ENCODE measurements at places on chromosomes 2 and 18. TPM values are rescaled to one million over a fixed set of nuclear protein-coding genes. Genes with fewer than 3 reads are reported as not detected.

DNA sequence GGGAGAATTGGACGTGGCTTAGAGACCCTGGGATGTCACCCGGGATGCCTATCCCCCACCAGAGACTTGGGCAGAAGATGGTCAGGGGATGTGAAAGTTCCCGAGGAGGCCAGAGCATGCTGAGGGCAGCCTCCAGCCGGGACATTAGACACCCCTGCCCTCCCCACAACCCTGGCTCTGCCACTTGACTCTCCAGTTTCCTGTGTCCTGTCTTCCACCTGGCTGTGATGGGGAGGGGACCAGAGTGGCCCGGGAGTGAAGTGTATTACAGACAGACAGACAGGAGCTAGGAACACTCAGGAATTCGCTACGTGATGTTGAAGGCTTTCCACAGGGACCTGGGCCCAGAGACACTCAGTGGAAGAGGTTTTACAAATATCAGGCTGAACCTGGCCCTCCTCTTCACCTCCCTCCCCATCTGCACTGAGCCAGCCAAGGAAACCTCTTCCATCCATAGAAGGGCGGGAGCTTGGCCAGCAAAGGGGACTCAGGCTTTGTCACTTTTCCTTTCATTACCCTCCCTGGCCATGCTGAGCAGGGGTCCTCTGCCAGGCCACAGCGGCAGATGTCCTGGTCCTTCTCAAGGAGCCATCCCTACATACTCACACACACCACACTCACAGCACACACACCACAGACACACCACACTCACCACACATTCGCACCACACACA is 60.7 kb downstream of the SDC1 start:
- no peak for ATAC-seq

GRCh38 chr2:172995323-172996244 is 80.1 kb upstream of the MAP3K20 start:
- ATAC-seq, result peak; percentile 20

DNA sequence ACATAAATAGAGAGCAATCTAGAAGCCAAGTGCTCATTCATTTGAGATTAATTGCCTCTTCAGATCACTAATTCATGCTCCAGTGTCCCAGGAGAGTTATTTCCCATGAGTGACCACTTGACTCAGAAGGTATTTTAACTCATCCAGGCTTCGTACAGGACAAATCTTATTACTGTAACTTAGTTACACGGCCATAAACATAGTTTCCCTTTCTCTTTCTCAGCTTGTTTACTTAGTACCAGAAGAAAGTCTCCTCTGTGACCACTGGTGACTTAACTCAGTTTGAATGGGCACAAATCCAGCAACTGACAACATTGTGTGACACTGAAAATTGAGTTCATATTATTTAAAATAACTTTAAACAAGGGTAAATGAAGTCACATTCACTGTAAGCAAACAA is 25.3 kb downstream of the MMADHC start:
- ATAC-seq, result peak; percentile 35

- ATAC-seq, result no peak
Measured at GRCh38 chr2:202726070-202726469, 91.3 kb downstream of the FAM117B start.

DNA sequence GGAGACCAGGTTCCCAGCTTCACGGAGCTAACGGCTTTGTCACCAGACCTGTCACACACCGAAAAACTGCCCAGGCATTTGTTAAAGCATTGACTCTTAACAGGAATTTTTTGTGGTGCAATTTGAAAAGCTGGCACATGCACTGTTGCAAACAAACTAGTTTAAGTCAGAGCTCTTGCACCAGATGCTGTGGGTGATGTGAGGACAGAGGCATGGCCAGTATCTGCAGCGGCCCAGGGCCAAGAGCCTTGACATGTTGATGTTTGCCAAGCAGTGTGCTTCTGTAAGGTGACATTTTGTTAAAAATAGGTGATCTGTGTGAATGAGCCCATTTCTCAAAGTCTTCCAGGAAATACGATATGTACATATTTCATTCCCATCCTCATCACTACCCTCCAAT is 142.5 kb downstream of the MTCL1 start:
- ATAC-seq, result no peak

DNA sequence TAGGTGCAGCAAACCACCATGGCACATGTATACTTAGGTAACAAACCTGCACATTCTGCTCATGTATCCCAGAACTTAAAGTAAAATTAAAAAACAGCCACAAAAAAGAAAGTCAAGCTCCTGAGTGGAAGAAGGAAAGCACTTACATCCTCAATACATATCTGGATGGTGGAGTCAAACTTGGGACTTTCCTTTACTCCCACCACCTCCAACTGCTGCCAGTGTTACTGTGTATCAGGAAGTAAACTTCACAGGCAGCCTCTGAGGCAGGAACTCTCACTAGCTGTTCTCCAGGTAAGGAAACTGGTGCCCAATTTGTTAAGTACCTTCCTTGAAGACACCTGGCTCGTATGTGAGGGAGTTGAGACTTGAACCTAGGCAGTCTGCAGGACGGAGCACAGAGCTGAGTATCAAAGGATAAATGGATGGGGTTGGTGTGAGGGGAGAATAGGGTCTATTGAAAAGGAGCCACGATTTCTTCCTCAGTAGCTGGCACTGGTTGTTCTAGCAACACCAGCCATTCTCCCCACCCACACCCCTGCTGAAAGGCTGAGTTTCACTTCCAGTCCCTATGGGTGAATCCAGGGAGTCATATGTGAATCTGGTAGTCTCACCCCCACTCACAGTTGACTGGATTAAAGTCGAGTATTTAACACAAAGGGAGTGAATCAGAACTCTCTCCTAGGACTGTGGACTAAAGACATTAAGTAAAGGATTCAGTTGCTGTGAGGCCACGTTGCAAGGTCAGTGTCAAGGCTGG is 50.0 kb upstream of the GPR39 start:
- no peak for ATAC-seq

DNA sequence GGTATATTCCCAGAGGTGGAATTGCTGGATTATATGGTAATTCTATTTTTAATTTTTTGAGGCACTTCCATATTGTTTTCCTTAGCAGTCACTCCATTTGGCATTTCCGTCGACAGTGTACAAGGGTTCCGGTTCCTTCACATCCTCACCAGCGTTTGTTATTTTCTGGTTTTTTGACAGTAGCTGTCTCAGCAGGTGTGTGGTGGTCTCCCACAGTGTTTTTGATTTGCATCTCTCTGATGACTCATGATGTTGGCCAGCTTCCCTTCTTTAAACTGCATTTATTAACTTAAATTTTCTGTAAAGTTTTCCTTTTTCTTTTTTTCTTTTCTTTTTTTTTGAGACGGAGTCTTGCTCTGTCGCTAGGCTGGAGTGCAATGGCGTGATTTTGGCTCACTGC is 19.7 kb downstream of the SH3BP4 start:
- ATAC-seq, result no peak

DNA sequence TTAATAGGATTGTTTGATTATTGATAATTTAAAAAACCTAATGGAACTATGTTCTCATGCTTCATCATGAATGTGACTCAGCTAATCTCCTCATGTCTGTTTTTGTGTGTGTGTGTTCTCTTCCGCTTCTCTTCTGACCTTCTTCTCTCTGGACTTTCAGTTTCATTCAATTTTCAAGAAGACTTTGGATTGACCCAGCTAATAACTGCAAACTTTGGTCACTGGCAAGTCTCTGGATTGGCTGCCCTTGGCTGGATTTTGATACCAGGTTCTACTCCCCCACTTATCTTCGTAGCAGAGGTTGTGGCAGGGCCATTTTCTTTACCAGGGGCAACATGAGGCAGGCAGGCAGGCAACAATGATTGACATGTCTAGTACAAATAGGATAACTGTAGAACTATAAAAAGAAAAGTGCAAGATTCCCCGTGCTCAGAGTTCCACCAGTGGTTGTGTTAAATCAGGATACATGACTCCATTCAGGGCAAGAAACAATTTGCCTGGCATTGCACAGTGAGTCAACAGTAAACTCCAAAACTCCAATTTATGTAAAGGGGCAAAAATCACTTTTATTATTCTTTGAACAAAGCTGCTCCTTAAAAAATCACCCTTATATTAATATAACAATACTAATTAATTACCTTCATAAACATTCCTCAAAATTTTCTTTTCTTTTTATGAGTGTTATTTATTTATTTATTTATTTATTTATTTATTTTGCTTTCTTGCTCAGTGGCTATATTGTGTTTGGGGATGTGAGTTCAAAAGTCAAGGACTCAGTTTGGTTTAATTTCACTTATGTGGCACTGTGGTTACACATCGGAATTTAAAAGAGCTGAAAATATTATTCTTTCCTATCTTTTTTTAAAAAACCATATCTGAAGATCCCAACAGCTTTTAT is 167.6 kb downstream of the RND3 start:
- ATAC-seq, result no peak

GRCh38 chr2:145741181-145741580 is 1221.3 kb upstream of the ZEB2 start:
- ATAC-seq, result no peak

- no peak for ATAC-seq
Measured at GRCh38 chr2:109129921-109130722, 1.1 kb downstream of the SH3RF3 start.

- ATAC-seq, result no peak
Measured at GRCh38 chr2:154386186-154386585, 312.3 kb upstream of the KCNJ3 start.

DNA sequence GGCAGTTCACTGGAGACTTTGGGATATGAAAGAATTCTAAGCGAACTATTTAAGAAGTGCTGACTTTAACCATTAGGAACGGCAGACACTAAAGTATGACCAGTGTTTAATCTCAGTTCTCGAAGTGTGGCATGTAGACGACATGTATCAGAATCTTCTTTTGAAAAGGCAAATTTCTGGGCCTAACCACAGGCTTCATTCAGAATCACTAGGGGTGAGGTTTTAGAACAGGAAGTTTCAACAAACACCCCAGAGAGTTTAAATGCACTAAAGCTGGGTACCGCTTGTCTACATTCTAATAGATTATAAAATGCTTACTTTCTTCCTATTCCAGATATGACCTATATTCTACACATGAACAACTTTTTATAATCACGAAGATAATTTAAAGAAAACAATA is 180.3 kb downstream of the ANKRD44 start:
- ATAC-seq, result no peak

DNA sequence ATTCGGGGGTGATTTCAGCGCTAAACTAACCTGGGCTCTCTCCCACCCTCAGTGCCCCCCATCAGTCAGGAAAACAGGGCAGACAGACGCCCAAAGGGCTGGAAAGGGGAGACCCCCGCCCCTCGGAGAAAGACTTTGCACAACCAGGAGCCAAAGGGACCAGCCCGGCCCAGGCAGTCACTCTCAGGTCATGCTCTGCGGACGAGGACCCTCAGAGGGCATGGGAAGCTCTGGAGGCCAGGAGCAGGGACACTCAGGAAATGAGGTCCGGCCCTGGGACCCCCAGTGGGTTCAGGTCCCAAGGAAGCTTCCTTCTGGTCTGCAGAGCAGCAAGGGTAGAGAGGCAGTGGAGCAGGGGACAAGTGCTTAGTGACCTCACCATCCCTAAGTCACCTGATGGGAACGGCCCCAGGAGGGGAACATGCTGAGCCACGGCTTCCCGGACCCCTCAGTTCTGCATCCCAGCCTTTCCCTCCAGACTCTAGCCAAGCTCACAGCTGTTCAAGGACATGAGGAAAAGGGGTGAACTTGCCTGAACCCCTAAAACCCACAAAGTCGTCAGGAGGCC is 88.0 kb upstream of the GPC1 start:
- ATAC-seq, result no peak

DNA sequence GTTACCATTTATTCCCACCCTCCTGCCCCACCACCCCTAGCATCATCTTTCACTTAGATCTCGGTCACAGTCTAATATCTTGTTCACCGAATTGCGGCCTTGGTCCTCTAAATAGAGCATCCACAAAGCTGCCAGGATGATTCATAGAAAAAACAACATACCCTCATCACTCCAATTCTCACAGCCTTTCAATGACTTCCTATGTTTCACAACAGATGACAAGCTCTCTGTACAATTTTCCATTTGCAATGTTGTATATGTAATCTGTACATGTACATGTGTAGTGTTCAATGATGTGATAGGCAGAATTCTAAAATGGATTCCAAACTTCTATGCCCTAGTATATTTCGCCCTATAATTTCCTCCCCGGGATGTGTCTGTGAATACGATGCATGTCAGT is 675.6 kb upstream of the CELF4 start:
- no peak for ATAC-seq

GRCh38 chr18:47081578-47081977 is 46.2 kb upstream of the ELOA2 start:
- ATAC-seq, result no peak

- no peak for ATAC-seq
Measured at GRCh38 chr2:36393738-36394256, 38.2 kb downstream of the CRIM1 start.

DNA sequence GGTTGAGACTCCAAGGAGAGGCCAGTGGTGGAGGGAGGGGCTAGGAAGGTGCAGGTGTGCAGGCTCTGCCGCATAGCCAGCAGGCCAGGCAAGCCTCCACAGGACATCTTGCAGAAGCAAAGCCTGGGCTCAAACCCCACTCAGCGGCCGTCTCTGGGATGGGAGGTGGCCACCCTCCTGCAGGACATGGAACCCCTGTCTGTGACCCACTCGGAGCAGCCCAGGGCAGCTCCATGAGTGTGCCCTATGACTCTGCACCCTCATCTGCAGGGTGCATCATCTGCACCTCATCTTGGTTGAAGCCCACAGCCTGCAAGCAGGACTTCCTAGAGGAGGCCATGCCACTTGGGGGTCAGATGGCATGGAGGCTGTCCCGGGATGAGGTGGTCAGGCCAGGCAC is 46.3 kb downstream of the GPC1 start:
- ATAC-seq, result no peak

- no peak for ATAC-seq
Measured at GRCh38 chr2:44063033-44063432, 67.2 kb upstream of the LRPPRC start.

GRCh38 chr2:151053661-151053990 is 208.0 kb downstream of the RBM43 start:
- ATAC-seq, result no peak

- no peak for ATAC-seq
Measured at GRCh38 chr18:31634331-31634713, 42.6 kb downstream of the TTR start.

DNA sequence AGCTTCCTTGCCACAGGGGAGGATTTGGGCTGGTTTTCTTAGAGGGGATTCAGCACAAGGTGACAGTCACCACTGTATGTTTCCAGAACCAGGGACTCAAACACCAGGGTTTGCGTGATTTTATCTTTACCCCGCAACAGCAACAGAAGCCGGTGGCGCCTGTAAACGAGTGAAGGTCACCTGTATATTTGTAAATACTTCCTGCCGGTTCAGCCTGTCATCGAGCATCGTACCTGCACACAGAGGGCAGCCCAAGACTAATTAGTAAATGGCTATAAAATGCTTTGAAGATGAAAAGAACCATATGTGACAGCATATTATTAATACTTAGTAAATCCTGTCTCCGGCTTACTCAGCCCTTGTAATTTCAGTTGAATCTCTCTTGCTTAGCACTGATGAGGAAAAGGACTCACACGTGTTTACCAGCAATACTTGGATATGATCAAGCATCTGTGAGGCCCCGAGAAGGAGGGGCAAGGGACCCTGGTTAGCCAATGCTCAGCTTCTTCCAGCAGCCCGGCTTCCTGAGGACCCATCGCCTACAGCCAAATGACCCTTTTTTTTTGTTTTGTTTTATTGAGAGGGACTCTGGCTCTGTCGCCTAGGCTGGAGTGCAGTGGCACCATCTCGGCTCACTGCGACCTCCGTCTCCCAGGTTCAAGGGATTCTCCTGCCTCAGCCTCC is 51.3 kb upstream of the FOSL2 start:
- ATAC-seq, result no peak

The CRYGC gene
- not detected for total RNA-seq

The PSMG2 gene
- 66.8 TPM for total RNA-seq

The ELOA2 gene
- 0.45 TPM for total RNA-seq

The ERMN gene
- 3.8 TPM for total RNA-seq

The LTBP1 gene
- 2.8 TPM for total RNA-seq

The RNF152 gene
- total RNA-seq, result 0.86 TPM

The FBLN7 gene
- total RNA-seq, result 0.82 TPM

The PRSS56 gene
- 0.08 TPM for total RNA-seq
